ENCODE measurements at places on chromosomes 2 and 18. TPM values are rescaled to one million over a fixed set of nuclear protein-coding genes. Genes with fewer than 3 reads are reported as not detected.

Gene SLC16A14
- 1.4 TPM for total RNA-seq

Gene EVA1A
- total RNA-seq = 0.72 TPM

Gene TUBB8B
- total RNA-seq = 0.55 TPM

Gene CABYR
- 1.4 TPM for total RNA-seq

Gene RTP5
- not detected for total RNA-seq
